Kidney glomerular epithelial cell (primary cell): ENCODE measurements at places on chromosomes 5 and 9.
A peak's percentile ranks its signal among the peaks of the same experiment; 100 is the strongest.

DNA sequence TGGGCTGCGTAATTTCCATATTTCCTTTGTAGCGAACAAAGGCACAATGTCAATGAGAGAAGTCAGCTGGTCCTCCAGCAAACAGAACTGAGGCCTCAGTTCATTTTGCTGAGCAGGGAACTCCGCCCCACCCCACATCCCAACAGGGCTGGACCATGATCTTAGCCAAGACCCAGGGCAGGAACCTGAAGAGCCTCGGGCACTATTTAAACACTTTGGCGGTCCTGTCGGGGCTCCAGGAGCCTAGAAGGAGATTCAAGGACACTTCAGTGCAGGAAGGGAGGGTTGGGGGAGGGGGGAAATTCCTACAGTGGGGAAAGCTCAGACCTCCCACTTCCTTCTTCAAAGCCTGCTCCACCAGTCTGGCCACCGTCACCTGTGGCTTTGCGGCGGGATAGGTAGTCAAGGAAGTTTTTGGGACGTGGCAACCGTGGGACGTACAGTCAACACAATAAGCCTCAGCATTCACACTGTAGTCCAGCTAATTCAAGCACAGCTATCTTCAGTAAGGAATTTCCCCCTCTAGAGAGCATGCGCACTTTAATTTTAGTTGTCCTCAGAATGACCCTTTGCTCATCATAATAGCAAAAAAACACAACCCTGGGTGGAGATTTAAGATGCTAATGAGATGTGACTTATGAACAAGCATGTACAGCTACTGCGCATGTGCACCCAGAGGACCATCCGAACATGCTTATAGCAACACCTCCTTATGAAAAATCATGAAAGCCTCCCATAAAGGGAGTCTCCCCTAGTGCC lies 30.9 kb downstream of the S1PR3 start:
- DNase-seq = no peak

DNA sequence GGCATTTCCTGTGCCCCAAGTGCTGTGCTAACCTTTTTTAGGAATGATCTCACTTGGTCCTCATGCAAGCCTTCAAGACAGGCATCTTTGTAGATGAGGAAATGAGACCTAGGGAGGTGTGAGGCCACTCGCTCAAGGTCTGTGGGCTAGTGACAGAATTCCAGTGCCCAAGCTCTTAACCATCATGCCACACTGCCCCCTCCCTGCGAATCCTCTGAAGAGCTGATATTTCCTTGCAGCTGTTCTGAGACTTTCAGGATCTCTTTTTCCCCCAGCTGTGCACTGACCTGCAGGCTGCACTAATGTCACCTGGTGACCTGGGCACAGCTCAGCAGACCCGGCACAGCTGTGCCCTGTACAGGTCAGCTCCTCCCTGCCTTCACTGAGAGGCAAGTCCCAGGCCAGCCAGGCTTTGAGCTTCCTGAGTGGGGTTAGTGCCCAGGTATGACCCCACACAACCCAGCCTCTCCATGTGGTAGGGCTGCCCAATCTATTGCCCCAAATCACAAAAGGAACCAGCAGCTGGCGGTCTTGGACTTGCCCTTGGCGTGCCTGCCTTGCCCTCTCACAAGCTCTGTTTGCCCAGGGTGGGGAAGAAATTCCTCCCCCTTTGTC lies 32.7 kb downstream of the MORN5 start:
- DNase-seq = no peak

DNA sequence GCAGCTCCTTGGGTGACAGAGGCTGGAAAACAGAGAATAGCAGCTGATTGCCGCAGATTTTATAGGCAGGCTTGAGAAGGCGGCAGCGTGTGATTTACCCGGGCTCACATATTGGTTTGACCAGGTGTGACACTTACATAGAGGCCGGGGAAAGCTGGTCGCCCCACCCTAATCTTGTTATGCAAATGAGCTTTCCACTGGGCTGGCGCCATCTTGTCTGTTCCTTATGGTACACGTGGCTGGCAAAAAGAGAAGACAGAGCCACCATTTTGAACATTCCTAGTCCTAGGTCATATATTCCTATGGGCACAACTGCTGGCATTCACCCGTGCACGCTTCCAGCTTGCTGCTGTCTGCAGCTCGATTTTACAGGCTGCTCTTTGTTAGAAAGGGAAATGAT lies 11.3 kb upstream of the SPZ1 start:
- DNase-seq = no peak

GRCh38 chr5:141084487-141084989 lies 9.9 kb upstream of the PCDHB2 start:
- peak; percentile 66 for DNase-seq

DNA sequence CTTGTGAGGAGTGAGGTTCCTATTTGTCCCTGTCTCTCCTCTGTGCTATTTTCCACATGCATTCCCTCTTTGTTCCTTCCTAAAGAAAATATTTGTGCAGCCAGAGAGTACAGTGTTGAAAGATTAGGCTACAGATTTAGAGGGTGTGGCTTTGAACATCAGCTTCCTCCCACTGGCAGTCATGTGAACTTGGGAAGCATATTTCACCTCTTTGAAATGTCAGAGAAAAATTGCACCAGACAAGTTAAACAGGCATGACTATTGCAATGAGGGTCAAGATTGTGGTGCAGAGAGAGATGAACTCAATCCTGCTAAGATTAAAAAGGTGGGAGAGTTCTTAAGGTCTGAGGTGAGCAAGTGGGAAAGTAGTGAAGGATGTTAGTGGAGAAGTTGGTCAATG lies 641.0 kb downstream of the DNAH5 start:
- DNase-seq = no peak

DNA sequence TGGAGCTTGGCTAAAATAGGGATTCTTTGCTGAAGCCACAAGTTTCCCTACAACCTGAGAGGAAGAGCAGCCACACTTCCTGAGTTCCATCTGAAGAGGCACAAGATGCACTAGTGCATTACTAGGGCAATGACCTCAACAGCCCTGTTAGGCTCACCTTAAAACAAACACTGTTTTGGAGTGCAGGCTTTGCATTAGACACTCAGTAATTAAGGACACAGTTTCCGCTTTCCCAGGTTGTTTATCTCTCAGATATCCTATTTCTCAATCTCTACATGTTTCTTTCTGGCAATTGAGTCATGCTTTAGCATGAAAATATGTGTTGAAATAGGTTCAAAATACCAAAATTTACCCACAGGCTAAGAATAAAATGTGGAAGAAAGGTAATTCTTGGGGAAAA lies 34.2 kb downstream of the EMB start:
- DNase-seq = no peak

GRCh38 chr9:129885018-129885669 lies 49.9 kb downstream of the USP20 start:
- no peak for DNase-seq
